ENCODE measurements at places on chromosomes 7 and 10. TPM values are rescaled to one million over a fixed set of nuclear protein-coding genes. Genes with fewer than 3 reads are reported as not detected.

- DNase-seq = peak; percentile 63
These were observed 134.3 kb downstream of the GRK5 start for GRCh38 chr10:119341459-119342301.

- no peak for DNase-seq
These were observed 9.4 kb downstream of the IFRD1 start for GRCh38 chr7:112459645-112460044.

OR2A42 gene
- polyA plus RNA-seq = 1.8 TPM

DNA sequence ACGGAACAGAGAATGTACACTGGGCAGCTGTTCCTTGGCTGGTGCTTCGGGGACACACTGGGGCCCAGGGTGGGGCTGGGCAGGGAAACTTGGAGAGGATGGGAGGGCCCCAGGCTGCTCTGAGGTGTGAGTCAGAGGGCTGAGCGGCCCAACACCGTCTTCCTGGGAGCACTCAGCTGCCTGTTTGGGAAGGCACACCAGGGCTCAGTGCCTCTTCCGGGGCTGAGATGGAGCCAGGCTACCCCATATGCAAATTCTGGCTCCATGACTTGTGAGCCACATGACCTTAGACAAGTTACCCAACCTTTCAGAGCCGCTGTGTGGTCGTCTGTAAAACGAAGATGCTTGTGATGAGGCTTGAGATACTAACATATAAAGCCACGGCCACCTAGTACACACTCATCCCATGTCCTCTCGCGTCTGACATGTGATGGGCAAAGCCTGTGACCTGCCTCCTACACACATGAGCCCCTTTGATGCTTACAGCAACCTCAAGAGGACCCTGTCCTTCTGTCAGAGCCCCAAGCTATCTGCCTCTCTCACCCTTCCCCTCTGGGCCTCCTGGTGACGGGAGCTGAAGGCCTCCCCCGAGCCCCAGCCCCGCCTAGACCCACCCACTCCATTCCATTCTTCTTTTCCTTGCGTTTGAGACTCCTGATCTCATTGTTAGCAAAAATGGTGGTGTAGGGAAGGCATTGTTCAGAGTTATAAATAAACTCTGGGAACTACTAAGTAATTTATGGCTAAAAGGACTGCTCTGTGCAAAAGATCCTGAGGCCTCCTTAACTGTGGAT is 26.1 kb downstream of the KLRG2 start:
- no peak for DNase-seq

OR2A12 gene
- 0.05 TPM for polyA plus RNA-seq

CFAP43 gene
- 39.1 TPM for polyA plus RNA-seq

- DNase-seq = no peak
These were observed 112.3 kb upstream of the PHYHIPL start for GRCh38 chr10:59064080-59064692.

GRCh38 chr7:107023522-107024151 is 20.9 kb upstream of the PRKAR2B start:
- no peak for DNase-seq

LRRC18 gene
- polyA plus RNA-seq = 0.20 TPM

GRCh38 chr10:12633776-12634620 is 284.7 kb downstream of the CAMK1D start:
- no peak for DNase-seq

- DNase-seq = peak; percentile 54
These were observed at the start of gene HDAC9 for GRCh38 chr7:18495412-18496340. HDAC9 (plus strand) TSS chr7:18495749; CDS start chr7:18496303, 554 bp downstream.

- DNase-seq = no peak
These were observed 512.4 kb downstream of the TNS3 start for GRCh38 chr7:47069385-47070076.

IDE gene
- 31.0 TPM for polyA plus RNA-seq

DNA sequence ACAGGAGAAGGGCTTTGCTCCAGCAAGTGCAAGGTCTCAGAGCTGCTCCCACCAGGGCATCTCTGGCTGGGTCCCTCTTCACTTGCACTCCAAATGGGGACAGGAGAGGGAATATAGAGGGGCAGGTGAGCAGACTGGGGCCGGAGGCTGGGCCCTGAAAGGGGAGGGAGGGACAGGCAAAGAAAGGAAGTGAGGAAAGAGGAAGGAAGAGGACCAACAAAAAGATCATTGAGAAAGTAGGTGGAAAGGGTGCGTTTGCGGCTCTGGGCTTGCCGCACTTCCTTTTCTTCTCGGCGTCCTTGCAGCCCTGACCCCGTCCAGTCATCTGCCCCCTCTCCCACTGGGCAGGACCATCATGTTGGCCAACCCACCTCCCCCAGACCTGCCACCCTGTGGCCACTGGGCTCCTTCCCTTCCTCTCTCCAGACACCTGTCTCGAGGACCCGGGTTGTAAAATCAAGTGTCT is 14.0 kb downstream of the ITPRIP start:
- DNase-seq = no peak

- DNase-seq = no peak
These were observed 46.6 kb downstream of the LRRN3 start for GRCh38 chr7:111137296-111138192.

DNA sequence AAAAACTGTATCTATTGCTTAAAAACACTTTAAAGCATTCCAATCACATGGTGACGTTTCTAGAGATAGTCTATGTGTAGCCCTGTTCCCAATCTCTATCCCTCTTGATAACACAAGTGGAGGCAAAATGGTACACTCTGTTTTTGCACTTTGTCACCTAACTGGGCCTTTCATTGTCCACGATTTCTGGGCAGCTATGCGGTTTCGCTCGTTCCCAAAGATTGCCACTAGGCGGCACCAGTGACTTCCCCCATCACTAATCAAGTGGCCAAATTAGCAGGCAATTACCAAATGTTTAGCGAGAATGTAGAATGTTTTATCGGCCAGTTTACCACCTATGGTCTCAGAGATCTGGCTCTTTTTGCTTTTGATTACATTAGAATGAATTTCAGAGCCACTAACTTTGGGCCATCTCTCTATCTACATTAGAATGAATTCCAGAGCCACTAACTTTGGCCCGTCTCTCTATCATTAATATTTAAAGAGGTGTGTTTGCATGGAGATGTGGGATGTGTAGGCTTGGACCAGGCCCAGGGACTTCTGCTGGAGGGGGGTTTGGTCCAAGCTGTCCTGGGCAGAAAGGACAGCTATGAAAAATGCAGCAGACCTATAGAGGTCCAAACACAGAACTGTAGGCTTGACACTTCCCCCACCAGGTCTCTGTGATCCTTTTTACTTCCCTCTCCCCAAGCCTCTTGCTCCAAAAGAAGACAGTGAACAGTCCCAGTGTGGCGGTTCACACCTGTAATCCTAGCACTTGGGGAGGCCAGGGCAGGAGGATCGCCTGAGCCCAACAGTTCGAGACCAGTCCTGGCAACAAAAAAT is 90.1 kb downstream of the EPC1 start:
- peak; percentile 53 for DNase-seq

RADIL gene
- 1.3 TPM for polyA plus RNA-seq

- peak; percentile 18 for DNase-seq
These were observed 563.3 kb upstream of the SORCS1 start for GRCh38 chr10:107727767-107728317.

MET gene
- 52.6 TPM for polyA plus RNA-seq

ZMYND11 gene
- 119 TPM for polyA plus RNA-seq

DNA sequence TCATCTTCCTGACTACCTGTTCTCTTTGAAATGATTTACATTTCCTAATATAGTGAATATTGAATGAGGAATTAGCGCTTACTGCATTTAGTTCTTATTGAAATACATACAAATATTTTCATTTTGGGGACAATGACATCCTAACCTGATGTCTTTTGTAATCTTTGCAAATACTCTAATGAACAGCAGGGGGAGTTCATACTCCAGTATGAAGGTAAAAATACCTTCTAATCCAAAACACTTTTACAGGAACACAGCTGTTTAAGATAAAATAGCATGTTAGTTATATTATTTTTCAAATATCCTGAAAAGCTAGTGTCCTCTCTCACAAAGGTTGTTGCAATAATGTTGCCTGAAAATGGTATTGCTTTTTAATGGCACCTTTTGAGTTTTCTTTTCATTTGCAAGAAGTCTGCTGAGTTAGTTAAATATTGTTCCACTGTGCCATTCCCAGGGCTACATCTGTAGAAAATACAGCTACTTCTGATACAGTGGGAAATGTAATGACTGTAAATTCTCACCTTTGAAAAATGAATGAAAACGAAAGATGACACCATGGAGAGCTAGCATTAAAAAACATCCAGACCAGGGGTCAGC is 400.0 kb downstream of the PHF14 start:
- peak; percentile 4 for DNase-seq

GRCh38 chr10:71804077-71804476 is 30.8 kb upstream of the VSIR start:
- no peak for DNase-seq

GRCh38 chr7:2670720-2671391 is 17.1 kb upstream of the AMZ1 start:
- DNase-seq = no peak

GRCh38 chr7:17989546-17989945 is 38.1 kb downstream of the PRPS1L1 start:
- no peak for DNase-seq

GRCh38 chr10:78993261-78993945 is 75.4 kb upstream of the ZMIZ1 start:
- DNase-seq = no peak

SPDYE5 gene
- polyA plus RNA-seq = 7.3 TPM

VSTM2A gene
- 2.5 TPM for polyA plus RNA-seq

DNA sequence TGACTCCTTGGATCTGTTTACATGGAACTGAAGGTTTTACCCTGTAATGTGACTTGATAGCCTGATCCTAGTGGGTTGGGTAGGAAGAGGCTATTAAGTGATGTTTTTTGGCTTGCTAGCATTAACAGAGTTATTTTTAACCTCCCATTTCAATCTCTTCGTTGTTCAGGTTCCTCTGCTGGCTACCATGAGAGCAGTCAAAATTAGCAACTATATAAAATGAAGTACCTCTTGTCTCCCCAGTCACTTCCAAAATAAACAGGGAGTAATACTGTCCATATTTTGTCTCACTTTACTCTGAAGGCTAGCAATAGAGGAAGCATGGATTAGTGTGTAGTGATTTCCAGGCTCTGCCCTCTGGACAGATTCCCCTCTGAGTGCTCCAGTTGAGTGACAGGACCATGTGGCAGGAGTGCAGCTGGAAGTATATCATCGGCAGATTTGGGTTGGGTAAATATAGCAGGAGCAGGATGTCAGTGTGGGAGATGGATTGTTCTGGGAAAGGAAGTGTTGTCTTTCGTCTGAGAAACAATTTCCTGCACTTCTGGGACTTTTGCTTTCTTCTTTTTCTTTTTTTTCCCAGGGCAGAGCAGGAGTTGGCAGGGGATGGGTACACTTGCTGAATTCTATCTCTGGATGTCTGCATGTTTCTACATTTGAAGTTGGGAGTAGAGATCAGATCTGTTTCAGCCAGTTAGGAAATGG is 35.2 kb downstream of the GBF1 start:
- peak; percentile 37 for DNase-seq

ABCB4 gene
- 4.1 TPM for polyA plus RNA-seq

CPVL gene
- polyA plus RNA-seq = 57.8 TPM

DNA sequence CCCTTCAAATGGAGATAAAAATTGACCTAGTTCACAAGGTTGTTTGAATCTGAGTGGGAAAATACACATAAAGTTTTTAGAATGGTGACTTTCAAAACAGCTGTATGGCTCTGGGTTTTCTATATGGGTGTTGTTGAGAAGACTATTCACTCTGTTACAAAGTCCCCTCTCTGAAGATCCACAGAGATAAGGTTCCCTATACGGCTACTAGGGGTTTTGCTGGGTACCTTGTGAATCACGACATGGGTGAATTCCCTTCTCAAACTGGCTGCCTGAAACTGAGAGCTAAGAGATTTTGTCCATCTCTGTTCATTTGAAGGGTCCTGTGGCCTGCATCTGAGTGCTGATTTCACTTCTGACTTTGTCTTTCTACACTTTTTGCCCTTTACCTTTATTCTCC is 11.8 kb upstream of the SLC13A1 start:
- DNase-seq = no peak

GRCh38 chr10:71881647-71882355 is 30.8 kb upstream of the PSAP start:
- no peak for DNase-seq

DNA sequence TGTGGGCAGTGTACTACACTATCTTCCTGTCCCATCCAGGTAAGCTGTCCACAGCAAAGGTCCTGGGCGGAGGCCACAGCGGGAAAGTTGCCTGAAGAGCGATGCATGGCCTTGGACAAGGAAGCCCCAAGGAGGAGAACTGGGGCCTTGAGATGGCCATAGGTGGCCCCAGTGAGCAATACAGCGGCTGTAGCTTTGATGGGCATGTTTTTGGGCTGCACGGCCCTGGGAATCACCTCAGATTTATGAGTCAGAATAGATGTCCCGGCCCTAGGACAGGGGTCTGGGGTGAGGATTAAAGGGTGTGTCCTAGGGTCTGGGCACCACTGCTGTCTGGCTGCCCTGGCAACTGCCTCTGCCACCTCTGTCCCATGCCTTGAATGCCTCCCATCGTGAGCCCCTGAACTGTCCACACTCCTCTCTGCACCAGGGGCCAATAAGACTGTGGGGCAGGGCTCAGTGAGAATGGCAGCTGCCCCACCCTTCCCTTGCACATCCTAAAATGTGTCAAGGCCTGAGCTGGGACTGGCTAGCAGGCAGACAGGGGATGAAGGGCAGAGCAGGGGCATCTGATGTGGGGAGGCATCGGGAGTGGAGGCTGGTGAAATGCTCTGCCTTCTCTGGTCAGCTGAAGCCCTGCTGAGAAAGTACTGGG is 9.4 kb upstream of the IRF5 start:
- DNase-seq = no peak

MKX gene
- polyA plus RNA-seq = 0.07 TPM

DNA sequence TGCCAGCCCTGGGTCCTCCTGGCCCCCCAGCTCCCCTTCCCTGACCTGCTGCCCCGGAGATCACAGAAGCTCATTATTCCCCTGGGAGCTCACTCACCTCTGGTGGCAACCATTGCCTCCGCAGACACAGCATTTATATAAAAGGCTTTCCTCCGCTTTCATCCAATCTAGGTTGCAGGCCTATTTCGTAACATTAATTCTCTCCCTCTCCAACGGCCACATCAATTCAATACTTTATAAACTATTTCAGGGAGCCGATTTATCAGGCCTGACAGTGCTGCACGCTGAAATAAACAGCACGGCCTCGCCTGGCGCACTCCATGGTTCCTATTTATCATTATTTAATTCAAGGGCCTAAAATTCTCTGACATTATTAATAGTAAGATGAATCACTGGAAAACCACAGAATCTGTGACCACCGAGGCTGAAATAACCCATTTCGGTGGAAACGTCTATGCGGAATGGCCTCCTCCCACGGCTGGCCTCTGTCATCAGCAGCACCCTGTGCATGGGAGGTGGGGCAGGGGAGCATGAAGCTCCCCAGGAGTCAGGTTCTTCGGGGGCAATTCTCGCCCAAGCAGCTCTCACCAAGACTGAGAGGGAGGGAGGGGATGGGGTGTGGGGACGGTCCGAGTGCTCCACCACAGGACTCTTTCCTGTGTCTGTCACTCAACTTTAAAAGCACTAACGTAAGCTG is 249.3 kb upstream of the PFKP start:
- DNase-seq = no peak
